ENCODE measurements at places on chromosomes 7 and 10.

- DNase-seq: no peak
Observed at GRCh38 chr7:120609136-120609753, 248.7 kb downstream of the TSPAN12 start.

DNA sequence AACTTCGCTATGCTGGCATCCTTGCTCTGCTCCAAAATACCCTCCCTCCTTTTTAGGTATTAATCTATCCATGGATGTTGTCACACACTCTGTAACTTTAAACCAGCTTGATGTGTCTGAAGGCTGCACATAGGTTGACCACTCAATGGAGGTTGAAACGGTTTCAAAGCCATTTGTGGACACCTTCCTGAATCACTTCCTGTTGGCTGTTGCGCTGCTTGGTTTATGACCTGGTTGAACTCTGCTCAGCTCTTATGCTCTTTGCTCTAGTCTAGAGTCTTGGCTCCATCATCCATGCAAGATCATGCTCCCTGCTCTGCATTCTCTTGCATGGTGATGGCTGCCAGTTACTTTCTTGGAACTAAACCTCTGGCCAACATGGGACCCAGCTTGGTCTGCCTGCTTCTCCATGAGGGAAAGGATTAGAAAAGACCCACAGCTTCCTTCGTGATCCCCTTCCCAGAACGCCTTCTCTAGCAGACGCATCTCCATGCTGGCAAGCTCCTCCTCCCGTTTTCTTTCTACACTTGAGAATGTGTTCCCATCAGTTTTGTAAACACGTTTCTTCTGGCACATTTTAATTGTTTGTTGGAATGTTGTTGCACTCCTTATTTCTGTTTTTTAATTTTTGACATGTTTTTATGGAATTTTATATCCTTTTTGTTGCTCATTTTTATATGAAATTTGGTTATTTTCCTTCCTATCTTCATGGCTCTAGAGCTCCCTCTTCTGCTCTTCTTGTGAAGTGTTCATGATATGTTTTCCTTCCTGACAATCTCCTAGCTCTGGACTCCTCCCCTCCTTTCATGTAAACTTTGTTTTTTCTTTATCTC, 149.8 kb downstream of the XPNPEP1 start:
- DNase-seq: no peak

DNA sequence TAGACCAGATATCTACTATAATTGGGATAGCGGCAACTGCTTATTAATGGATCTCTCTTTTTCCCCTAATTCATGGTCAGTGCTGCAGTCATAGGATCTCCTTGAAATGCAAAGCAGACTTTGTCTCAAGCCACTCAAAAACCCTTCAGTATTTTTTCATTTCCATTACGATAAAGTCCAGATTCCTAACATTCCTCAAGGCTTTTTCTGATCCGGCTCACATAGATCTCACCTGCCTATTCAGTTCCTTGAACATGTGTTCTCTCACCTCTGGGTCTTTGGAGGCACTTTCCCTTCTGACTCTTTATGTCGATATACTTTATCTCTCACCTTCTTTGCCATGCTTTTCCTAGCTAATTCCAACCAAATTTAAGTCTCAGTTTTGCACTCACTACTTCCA, 25.7 kb upstream of the WASL start:
- DNase-seq: no peak

DNA sequence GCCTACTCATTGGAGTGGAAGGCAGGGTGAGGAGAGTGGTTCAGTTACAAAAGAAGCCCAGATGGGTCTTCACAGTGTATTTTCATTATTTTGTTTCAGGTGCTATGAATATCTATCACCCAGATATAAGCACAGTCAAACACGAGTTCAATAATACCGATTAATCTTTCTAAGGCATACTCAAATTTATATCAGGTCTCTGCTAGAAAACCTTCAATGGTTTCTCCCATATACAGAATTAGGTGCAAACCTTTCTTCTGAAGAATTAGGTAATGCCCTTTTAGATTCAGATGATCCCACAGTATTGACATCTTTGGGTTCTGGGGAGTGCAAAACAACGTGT, 14.7 kb upstream of the HPS1 start:
- no peak for DNase-seq

DNA sequence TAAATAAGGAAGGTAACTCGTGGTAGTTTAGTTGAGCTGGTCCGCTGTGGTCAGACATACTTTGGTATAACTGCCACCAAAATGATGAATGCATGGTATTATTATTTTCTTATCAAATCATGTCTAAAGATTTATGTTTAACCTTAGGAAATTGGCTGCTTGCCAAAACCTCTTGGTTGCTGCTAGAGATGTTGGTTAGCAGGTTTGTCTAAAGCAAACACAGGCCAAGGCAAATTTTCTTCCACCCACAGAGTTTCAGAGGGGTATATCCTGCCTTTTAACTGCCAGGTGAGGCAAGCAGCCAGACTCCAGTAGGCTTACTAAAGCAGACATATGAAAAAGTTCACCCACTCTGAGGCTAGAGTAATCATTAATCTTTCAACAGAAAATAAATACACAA, 101.4 kb downstream of the SEMA3E start:
- DNase-seq: no peak

DNA sequence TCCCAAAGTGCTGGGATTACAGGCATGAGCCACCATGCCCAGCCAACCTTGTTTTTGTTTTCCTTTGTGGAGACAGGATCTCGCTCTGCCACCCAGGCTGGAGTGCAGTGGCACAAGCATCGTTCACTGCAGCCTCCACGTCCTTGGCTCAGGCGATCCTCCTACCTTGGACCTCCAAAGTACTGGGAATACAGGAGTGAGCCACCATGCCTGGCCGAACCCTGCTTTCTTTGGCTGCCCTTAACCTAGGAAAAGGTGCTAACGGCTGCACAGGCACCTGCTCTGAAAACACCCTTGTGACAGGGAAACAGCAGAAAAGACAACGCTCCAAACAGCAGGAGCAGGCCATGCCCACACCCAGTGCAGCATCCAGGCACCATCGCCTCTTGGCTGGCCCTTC, 71.9 kb downstream of the OAT start:
- DNase-seq: no peak

DNA sequence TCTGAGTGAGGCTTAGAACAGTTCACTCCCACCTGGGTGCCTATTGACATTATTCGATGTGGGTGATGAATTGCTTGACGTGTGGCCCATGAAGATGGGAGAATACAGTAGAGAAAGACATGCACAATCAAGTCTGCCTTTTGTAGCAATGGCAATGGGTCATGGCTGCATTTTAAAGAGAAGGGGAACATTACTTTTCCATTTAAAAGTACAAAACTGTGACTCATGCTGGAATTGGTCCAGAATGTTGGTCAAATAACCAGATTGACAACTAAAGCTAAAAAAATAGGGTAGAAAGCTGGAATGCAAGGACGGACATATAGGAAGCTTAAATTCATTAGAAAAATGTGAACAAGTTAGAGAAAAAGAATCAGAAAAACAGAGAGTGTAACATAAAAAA, 104.1 kb upstream of the SLC25A13 start:
- no peak for DNase-seq

GRCh38 chr7:4699841-4700240, 17.7 kb downstream of the FOXK1 start:
- DNase-seq: no peak

DNA sequence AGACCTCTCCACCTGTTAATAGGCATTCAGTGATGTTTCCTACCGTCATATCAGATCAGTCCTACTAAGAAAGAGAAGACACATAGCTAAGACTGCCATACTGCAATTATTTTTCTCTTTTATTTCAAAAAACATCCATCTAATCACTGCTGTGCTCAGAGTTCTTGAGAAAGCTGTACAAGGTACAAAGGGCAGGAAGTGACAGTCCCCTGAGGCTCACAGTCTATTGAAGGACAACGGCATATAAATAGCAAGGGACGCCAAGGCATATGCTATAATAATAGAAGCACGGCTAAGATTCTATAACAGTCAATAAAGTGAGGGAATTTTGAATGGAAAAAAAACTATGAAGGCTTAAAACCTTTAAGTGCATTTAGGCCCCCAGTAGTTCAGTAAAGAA, 415.3 kb upstream of the NRP1 start:
- no peak for DNase-seq

DNA sequence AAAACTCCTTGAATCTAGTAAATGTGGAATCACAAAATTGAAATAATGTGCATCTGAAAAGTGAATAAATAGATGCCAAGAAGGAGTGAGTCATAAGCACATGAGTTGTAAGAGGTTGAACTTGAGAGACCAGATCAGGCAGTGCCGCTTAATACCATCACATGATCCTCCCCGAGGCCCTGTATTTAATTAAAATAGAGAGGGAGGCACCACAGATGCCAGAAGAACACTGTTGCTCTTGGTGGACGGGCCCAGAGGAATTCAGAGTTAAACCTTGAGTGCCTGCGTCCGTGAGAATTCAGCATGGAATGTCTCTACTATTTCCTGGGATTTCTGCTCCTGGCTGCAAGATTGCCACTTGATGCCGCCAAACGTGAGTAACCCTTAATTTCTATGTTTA, at the start of gene GPNMB:
GPNMB (plus strand) TSS at position 221 of the 400 bp plus-strand sequence; CDS start at position 304, 83 bp downstream.
- no peak for DNase-seq

DNA sequence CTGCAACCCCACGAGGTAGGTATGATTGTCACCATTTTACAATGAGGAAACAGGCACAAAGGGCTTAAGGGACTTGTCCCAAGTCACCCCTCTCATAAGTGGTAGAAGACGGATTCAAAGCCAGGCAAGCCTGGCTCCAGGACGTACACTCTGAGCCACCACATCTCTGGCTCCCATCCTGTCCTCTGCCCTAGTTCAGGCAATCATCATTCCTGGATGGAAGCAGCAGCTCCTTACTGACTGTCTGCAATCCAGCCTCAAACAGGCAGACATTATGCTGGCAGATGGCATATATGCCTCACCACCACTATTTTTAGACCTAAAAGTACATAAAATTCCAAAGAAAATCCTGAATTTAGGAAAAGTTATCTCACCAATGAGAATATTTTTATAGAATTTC, 100.7 kb downstream of the USP6NL start:
- DNase-seq: no peak

DNA sequence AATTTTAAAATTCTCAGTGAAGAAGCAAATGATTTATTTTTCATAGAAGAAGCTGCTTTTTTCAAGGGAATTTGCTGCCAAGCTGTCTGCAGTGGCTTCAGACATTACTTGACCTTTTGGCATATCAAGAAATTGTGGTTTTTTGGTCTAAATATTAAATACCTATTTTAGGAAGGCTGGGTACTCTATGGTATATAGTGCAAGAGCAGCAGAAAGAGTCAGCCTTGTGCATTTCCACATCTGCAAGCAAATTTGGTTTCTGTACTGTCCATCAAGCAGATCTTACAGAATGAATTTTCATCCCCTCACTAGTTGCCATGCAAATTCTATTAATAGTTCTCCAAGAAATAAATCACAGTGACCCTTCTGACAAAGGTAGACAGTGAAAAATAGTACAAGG, 222.0 kb downstream of the BICC1 start:
- no peak for DNase-seq

DNA sequence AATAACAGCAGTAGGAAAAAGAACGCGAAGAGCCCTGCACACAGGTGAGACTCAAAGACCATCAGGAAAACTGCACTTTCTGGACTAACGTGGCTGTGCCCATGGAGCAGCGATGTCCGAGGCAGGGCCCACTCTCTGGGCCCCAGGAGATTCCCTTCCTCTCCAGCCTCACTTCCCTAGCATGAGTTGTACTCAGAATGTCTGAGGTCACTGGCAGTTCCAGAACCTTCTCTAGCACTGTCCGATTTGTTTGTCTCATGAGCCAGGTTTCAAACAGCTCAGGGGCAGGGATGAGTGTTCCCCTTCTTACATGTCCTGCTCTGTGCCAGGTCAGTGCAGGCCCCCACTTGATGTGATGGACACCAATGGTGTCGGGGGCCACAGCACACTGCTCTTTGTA, 484.2 kb downstream of the PTPRN2 start:
- DNase-seq: no peak

DNA sequence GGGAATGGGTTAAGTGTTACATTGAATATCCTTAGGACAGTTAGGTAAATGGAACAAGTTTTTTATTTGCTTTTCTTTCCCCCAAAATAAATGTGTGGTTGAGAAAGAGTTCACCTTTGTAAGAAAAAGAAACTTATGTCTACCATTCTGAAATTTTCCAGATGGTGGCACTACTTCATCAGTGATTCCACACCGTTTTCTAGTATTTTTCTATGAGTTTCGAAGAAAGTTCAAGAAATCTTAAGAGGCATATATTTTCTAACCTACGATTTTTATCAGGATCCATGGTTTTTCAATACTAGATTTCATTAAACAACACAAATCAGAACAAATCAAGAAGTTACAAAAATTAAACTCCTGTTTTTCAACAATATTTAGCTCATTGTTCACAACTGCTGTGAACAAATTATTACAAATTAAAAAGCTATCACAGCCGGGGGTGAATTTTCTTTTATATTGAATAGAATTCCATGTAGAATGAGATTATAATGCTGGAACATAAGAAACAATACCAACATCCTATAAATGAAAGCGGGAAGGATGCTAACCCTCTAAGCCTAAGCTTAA, 163.1 kb upstream of the NPVF start:
- DNase-seq: no peak

DNA sequence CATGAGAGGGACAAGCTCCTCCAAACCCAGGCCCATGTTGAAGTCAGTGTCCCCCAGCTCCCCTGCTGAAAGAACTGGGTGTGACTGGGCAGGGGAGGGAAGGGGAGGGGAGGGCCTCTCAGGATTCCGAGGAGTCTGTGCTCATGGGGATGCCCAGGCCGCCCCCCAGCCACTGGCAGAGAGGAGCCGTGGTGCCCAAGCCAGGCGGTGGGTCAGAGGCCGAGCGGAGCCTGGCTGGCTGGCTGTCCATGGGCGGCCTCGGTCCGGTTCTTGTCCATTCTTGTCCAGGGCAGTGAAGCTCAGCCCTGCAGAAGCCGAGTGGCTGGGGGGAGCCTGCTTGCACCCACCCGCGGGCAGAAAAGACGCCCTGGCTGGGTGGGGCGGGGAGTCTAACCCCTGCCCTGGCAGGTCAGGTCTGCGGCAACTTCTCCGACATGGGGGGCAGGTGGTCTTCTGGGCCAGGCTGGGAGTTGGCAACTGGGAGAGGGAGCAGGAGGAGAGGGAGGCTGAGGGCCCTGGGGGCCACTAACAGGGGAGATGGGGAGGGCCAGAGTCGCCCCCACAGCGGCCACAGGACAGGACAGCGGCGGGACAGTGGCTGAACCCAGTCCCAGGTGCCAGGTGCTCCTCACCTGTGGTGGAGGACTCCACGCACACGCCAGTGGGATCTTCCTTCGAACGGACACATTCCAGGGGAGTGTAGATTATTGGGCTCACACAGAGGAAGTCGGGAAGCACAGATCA, 54.1 kb downstream of the FOXL3 start:
- DNase-seq: no peak

DNA sequence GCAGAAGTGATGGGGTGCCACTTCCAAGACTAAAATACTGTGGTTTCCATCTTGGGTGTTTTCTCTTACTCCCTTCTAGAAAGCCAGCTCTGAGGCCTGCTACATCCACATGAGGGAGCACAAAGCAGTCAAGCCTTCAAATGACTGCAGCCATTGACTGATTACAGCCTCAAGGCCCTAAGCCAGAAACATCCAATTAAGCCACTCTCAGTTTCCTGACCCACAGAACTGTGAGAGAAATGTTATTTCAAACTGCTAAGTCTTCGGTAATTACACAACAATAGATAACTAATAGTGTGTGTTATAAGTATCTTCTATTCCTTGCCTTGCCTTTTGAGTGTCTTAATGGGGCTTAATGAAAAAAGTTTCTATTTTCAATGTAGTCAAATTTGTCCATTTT, 24.8 kb downstream of the BRAF start:
- DNase-seq: no peak

Measured in stimulated activated CD4-positive, alpha-beta T cell treated with anti-CD3 and anti-CD28 coated beads, TNF-alpha, amount 100 ng/mL, for 48 hours (primary cell).